Left ventricle myocardium inferior (tissue), 1 donor: ENCODE measurements at places on chromosomes 1 and 21. TPM values are rescaled to one million over a fixed set of nuclear protein-coding genes. Genes with fewer than 3 reads are reported as not detected.
A peak's percentile ranks its signal among the peaks of the same experiment; 100 is the strongest.

OR2L5 gene
- total RNA-seq = not detected

FCER1A gene
- 0.96 TPM for total RNA-seq

GJA4 gene
- 27.0 TPM for total RNA-seq

LINGO4 gene
- total RNA-seq = 0.77 TPM

PIGM gene
- total RNA-seq = 2.5 TPM

- H3K27ac ChIP-seq = no peak overlapping the region
- H3K36me3 ChIP-seq = no peaks in the 10 kb centered on the region
- H3K4me1 ChIP-seq = no peaks in the 10 kb centered on the region
- DNase-seq = no peak
- no peak overlapping the region for H3K4me3 ChIP-seq
Observed at GRCh38 chr1:242412921-242413320, 111.6 kb downstream of the PLD5 start.

DPH2 gene
- 18.2 TPM for total RNA-seq

SPRR2A gene
- total RNA-seq = not detected

GRCh38 chr1:226606311-226607267 is 58.0 kb downstream of the STUM start:
- peaks cover 64% of the 10 kb centered on the region for H3K4me1 ChIP-seq
- no peaks in the 10 kb centered on the region for H3K27me3 ChIP-seq
- no peak for DNase-seq
- no peak overlapping the region for H3K4me3 ChIP-seq
- no peaks in the 10 kb centered on the region for H3K36me3 ChIP-seq

GRCh38 chr1:178581351-178582303 is 68.7 kb downstream of the TEX35 start:
- H3K27me3 ChIP-seq = no peaks in the 10 kb centered on the region
- no peak for DNase-seq
- H3K36me3 ChIP-seq = no peaks in the 10 kb centered on the region
- no peak overlapping the region for H3K27ac ChIP-seq
- H3K4me3 ChIP-seq = no peak overlapping the region

GRCh38 chr1:156766298-156767100 is 836 bp upstream of the PRCC start:
- peak overlapping the region; percentile 88 for H3K27ac ChIP-seq
- peaks cover 52% of the 10 kb centered on the region for H3K4me1 ChIP-seq
- no peaks in the 10 kb centered on the region for H3K27me3 ChIP-seq
- peaks cover 8% of the 10 kb centered on the region for H3K36me3 ChIP-seq

DNA sequence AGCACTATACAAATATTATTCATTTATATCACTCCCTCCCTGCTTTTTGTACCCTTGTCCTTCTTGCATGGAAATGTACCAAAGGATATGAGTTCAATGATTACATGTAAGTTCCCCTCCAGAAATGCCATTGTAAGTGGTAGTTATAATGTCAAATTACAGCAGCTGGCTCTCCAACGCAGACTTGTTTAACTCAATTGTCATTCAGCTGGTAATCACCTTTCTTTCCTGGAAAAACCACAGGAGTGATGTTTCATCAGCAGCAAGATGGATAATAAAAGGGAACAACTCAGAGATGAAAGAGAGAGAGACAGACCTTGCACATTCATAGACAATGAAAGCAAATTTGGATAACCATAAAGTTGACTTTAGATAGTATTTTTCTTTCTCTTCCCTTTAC is 578.6 kb upstream of the PBX1 start:
- DNase-seq = no peak
- H3K27ac ChIP-seq = no peak overlapping the region
- H3K4me3 ChIP-seq = no peak overlapping the region
- H3K27me3 ChIP-seq = peaks cover 4% of the 10 kb centered on the region

NHLH1 gene
- not detected for total RNA-seq
